ENCODE measurements at places on chromosomes 7 and 10.

DNA sequence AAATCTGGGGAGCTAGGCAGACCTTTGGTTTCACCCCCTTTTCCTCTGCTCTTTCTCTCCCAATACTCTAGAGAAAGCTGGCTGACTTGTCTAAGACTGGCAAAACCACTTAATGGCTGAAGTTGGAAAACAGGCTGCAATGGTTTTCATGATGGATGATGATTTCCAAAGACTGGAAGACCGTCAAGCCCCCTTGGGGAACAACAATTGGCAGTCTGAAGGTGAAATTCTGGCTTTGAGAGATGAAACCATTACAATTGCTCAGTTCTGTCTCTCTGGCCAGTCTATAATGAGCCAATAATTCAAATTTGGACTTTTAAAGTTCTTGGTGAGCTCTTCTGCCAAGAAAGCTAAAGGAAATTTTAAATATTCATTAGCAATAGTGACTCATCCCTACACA, 680.5 kb downstream of the PARD3 start:
- no peak for DNase-seq

- DNase-seq, result peak; percentile 90
These were observed 32.7 kb downstream of the CALML5 start for GRCh38 chr10:5466451-5467206.

GRCh38 chr10:121683816-121684215, 85.6 kb upstream of the FGFR2 start:
- DNase-seq, result no peak

DNA sequence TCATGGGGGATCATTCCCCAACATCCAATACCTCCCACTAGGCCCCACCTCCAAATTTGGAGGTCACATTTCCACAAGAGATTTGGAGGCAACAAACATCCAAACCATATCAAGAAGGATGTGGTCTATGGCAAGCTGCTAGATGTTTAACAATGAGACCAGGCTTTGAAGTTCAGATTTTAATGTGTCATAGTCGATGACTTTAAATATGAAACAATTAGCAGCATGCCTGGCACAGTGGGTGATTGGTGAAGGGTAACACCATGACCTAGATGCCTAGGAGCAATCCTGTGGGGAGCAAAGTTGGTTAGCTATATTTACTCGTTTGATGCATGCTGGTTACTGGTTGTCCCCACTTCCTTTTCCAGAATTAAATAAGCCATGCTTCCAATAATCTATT, 356.4 kb upstream of the VWC2 start:
- DNase-seq, result no peak

DNA sequence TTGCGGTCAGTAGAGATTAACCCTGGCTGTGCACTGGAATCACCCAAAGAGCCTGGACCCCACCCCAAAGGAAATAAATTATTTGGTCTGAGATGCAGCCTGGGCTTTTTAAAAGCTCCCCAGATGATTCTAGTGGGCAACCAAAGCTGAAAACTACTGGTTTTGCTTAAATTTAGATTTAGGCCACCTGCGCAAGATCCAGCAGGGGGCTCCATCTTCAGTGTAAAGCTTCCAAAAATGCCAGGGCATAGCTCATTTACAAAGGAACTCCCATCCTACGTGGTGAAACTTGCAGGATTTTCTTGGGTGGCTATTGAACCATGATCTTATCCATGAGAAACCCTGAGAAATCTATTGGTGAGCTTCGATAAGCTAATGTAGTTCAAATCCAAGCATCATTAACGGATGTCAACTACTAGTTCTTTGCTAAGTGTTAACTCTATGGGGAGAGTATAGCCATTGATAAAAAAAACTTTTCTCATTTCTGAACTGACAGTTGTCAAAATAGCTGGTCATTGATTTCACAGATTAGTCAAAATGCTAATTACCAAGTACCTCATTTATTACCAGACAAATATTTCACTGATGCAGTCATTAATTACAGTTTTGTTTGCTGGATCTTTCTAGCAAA, 315.3 kb downstream of the LHFPL3 start:
- DNase-seq, result no peak

- DNase-seq, result no peak
These were observed 11.7 kb upstream of the KIAA1217 start for GRCh38 chr10:24197263-24197662.

- peak; percentile 29 for DNase-seq
These were observed 114.1 kb downstream of the VIPR2 start for GRCh38 chr7:159030490-159031134.

DNA sequence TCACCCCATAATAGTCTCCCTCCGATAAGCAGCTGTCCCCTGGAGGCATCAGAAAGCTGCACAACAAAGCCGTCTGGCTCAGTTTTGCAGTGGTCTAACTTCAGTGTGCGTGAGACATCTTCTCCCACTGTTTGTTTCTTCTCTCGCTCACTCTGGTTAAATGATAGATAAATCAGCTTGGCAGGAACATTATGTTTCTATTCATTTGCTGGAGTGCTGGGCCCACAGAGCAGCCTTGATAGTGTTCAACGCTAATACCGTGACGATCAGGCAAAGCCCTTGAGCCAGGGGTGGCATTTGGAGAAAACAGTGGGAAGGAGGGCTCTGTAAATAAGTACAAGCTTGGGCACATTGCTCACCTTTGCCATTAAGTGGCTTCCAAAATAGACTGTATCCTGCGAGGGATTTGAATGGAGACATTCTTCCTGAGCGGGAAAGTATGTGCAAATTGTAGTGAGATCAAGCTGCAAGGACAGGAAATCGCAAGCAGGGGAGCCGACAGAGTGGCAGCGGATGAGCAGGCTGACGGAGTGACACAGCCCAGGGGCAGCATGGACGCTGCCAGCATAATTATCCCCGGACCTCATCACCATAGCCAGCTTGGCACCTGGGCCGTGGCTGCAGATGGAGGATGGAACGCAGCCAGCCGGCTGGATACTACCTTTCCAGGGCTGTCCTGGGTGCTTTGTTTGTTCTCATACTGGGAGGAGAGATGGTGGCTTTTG, 256.8 kb upstream of the FZD8 start:
- peak; percentile 10 for DNase-seq

GRCh38 chr10:33279811-33280602, 54.5 kb downstream of the NRP1 start:
- DNase-seq, result no peak
